CD4-positive, alpha-beta T cell treated with Interferon gamma for 1 hour (primary cell): ENCODE measurements at places on chromosomes 6 and 20.
A peak's percentile ranks its signal among the peaks of the same experiment; 100 is the strongest.

- no peak for DNase-seq
Measured at GRCh38 chr6:100267721-100268123, 197.0 kb downstream of the SIM1 start.

DNA sequence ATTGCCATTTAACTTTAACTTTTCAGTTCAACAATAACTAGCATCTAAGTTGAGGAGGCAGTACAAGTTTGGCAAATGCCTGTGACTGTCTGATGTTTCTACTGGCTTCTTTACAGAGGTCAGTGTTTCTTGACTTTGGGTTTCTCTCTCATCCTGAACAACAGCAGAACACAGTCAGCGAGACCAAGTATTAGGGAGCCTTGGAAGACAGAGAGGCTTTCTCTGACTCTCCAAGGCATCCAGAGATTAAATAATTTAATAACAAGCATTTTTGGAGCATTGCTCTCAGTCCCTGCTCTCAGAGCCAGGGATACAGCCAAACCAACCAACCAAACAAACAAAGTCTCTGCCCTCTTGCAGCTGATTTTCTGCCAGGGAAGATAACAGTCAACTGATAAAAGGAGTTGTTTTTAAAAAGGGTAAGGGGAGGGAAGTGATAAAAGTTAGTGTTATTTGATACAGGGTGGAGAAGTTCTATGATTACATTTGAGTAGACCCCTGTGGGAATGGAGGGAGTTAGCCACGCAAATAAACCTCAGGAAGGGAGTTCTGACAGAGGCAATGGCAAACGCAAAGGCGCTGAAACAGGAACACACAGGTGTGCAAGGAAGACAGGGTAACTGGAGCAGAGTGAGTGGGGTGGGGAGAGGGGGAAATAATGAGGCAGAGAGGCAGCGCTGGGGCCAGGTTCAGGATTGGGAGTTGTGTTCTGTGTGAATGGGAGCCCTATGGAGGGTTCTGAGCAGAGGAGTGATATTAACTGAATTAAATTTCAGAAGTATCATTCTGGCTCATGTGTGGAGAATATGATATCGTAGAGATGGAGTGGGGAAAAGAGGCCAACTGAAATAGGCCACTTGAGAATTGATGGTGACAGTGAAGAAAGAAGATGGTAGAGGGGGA is 55.2 kb downstream of the SEL1L2 start:
- no peak for DNase-seq

GRCh38 chr6:4162370-4162769 is 27.0 kb upstream of the ECI2 start:
- no peak for DNase-seq

DNA sequence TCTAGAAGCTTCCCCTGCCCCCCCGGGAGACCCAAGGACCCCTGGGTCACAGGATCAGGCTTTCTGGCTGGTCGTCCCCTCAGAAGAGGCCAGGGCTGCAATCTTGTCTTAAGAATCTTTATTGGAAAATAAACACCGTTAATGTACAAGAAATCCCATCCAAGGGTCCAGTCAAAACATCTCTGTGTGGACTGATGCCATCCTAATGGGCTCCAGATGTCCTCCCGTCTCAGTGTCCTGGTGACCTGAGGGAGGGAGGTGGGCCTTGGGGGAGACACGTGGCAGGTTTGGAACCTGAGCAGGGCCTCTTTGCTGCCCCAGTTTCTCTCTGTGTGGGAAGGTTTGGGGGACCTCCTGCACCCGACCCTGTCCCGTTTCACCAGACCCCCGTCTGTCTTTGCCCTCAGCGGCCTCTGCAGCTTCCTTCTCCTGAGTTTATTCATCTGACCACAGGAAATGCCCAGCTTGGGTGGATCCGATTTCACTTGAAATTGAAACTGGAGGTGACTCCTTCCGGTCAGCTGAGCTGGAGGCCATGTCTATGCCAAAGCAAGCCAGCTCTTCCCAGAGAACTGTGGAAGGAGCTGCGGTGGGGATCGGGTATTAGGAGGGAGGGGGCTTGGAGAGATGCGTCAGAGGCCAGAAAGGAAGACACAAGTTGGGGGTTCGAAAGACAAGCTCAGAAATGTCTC is 75.1 kb downstream of the SLC2A10 start:
- DNase-seq, result no peak

DNA sequence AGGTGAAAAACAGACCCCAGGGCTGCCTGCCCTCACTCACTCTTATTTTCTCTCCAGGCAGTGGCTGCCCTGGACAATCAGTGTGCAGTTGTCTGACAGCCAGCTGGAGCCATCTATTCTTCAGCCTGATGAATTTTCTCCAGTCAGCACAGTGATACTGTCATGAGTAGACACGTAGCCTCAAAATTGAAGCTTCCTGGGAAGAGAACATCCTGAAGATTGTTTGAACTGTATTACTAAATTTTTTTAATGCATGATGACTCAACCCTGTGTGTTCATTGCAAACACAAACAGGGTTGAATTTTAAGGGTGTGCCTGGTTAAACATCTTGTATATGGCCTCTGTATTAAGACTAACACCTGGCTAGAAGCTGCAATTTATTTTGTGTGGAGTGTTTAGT is 49.8 kb upstream of the STXBP5 start:
- no peak for DNase-seq

DNA sequence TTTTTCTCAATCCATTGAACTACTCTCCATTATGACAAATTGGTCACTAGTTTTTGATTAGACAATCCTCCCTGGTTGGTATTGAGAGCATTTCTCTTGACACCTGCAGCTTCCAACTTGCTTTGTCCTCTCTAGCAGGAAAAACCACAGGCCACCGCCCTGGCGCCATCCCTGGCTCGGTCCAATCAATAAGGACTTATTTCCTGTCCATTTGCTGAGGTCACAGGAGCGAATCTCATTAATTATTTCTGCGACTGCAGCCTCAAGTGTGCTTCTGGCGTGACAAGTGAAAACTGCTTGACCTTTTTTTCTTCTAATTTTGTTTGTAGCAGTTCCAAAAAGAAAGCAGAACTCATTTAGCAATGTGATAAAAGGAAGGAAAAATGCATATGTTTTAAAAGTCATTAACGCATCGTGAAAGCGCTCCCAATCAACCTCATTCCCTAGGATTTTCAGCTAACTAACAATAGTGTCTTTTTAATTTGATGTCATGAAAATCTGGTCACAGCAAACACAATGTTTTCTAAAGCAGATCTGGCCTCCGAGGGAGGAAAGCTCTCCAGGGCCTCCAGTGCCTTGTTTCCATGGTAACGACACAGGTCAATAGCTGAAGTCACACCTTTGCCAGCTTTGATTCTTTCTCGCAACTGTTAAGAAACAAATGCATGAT is 39.0 kb upstream of the BEND3 start:
- no peak for DNase-seq

DNA sequence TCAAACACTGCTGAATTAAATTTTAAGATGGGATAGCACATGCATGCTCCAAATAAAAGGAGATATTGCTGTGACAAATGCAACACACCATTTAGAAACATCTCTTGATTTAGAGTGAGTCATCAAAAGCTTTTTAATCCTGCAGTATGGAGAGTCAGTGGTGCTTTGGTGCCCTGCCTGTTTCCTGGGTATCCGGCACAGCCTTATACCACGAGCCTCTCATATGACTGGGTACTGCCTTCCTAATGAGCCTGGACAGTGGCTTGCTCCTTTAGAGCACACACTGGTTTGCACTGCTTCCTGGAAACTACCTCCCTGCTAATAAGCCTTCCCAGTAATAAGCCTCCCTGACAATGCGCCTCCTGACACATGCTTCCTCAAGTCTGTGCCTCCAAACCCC is 65.3 kb upstream of the KCNK16 start:
- no peak for DNase-seq

DNA sequence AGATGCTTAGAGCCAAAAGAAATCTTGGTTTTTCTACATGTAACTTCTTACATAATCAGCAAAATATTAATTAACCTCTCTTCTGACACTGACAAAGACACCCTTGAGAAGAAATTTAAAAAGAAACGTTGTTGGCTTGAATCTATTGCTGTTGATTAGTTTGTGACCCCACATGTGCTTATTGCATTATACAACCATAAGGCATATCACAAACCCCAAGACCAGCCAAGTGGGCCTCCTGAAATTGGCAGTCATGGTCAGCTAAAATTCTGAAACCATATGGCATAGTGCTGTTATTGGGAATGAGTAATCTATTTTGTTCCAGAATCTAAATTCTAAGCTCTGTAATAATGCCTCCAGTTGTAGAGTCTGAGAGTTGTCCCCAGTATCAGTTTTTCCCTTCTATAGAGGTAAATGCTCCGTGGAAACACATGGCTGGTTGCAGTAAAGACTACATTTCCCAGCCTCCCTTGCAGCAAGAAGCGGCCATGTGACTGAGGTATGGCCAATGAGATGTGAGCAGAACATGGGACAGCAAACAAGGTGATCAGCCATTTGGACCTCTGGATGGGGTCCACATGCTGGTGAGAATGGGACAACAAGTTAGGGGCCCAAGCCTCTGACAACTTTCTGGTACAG is 42.3 kb upstream of the PTPN1 start:
- peak; percentile 36 for DNase-seq

DNA sequence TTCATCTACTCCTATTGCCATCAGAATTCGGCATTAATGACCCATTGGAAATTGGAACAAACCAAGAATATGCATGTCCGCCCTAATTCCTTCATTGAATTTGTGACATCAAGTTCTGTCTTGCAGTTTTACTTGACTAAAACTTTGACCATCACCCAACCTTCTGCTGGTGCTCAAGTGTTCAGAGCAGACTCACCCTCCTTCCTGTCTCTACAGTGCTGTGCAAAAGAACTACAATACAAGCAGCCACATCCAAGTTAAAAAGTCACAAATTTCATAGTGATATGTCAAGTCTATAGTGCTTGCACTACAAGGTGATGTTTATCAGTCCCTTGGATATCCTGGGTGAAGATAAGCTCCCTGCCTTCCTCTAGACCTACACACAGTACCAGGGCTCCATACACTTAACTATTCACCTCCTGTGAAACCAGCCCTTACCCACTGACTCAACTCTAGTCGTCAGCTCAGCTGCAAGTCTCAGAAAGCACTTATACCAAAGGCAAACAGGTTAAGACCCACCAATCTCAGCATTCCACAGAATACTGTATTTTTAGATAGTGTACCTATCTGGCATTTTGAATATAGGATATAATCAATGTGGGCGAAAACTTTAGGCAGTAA is 23.6 kb downstream of the SNX5 start:
- no peak for DNase-seq

- DNase-seq, result no peak
Measured at GRCh38 chr20:38269715-38270114, 9.2 kb upstream of the KIAA1755 start.

DNA sequence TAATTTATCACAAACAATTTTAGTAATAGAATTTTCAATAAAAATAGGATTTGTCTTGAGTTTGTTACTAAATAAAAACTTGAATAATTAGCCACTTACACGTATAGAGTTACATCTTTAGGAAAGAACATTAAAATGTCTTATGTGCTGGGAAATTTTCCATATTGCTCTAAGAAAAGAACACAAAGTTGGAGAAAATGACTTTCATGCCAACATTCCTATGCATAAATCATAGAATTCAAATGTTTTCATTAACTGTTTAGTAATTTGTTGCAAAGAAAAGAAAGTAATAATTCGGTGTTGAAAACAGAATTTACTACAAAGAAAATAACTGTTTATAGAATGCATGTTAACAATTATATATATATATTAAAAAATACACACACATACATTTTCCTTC is 4.7 kb upstream of the TBC1D32 start:
- DNase-seq, result no peak

- no peak for DNase-seq
Measured at GRCh38 chr20:41509316-41510200, 108.6 kb downstream of the CHD6 start.

DNA sequence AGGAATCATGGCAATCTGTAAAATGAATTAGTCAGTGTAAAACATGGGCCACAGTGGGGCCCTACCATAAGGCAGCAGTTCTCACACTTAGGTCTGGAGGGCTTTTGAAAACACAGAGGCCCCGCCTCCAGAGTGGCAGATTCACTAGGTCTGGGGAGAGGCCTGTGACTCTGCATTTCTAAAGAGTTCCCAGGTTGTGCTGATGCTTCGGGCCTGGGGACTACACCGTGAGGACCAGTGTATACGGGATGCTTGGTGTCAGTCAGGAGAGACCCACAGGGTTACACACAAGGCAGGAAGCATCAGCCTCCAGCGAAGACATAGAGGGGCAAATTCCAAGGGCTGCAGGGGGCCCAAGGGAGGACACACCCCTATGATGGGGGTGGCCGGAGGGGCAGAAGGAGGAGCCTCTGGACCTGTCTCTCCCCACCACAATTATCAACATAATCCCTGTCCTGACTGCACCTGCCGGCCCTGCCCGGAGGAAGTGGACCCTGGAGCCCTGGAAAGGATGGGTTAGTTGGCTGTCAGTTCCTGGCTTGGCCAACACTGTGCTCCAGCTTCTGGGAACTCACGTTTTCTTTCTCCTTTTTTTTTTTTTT is 46.7 kb downstream of the FGD2 start:
- DNase-seq, result no peak

DNA sequence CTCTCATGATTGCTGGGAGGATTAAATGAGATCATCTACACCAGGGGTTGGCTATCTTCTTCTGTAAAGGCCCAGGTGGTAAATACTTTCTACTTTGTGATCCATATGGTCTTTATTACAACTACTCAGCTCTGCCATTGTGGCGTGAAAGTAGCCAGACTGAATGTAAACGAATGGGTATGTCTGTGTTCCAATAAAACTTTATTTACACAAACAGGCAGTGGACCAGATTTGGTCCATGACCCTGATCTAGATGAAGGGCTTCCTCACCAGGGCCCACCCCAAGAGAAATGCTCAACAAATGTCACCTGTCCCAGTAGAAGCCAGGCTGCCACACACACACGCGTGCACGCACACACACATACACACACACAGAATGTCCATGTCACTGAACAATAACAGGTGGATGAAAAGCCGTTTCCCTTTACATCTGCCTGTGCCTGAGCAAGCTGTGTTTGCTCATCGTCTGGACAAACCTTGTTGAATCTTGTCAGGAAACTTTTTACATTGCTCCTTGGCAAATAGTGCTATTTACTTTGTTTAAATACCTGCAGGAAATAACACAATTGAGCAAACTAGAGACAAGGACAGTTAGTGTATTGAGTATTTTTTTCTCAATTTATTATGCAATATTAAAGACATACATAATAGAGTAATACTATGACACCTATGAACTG is 114.3 kb downstream of the EYA2 start:
- DNase-seq, result no peak

GRCh38 chr6:155828989-155829388 is 373.4 kb upstream of the NOX3 start:
- DNase-seq, result no peak

DNA sequence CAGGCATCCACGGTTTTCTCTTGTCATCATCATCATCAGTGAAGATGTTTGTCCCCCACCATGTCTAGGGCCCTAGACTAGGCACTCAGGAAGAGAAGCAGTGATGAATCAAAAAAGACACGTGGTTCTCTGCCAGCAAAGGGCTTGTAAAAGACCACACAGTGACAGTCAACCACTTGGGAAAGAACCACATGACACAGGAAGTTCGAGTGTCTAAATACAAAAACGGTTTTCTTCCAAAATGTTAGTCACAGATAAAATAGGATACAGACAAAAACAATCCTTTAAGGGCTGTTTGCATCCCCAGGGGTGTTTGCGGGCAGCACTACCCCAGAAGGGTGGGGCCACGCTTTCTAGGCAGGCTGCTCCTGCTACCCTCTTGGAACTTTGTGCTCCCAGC is 356.8 kb upstream of the AGPAT4 start:
- no peak for DNase-seq

- no peak for DNase-seq
Measured at GRCh38 chr6:15305909-15306308, 60.0 kb downstream of the JARID2 start.
